ENCODE measurements at places on chromosomes 1 and 21. TPM values are rescaled to one million over a fixed set of nuclear protein-coding genes. Genes with fewer than 3 reads are reported as not detected.

AKIRIN1 gene
- total RNA-seq, result 52.2 TPM

SLC9A1 gene
- total RNA-seq, result 20.6 TPM

ESRRG gene
- total RNA-seq, result not detected

GBP4 gene
- total RNA-seq, result 31.3 TPM

MXRA8 gene
- not detected for total RNA-seq

DHX9 gene
- 273 TPM for total RNA-seq

OPRD1 gene
- not detected for total RNA-seq

RERE gene
- 48.0 TPM for total RNA-seq

HES3 gene
- not detected for total RNA-seq

FNDC5 gene
- total RNA-seq, result not detected

OR2G6 gene
- not detected for total RNA-seq

TSPAN1 gene
- total RNA-seq, result not detected

CD53 gene
- 427 TPM for total RNA-seq

AMPD2 gene
- 135 TPM for total RNA-seq

ARHGEF19 gene
- 10.0 TPM for total RNA-seq

LGR6 gene
- 0.21 TPM for total RNA-seq

LRRC40 gene
- total RNA-seq, result 24.0 TPM

SH2D2A gene
- total RNA-seq, result 173 TPM

CELA3A gene
- not detected for total RNA-seq

SCMH1 gene
- 23.2 TPM for total RNA-seq

NRAS gene
- total RNA-seq, result 45.5 TPM

TMEM54 gene
- 0.80 TPM for total RNA-seq

AVPR1B gene
- not detected for total RNA-seq

Data from activated T-helper 17 cell treated with anti-CD3 and anti-CD28 coated beads, Interleukin-2, amount 50 U/mL, for 72 hours (primary cell).